ENCODE measurements at places on chromosomes 5 and 9. TPM values are rescaled to one million over a fixed set of nuclear protein-coding genes. Genes with fewer than 3 reads are reported as not detected.

The LIFR gene
- total RNA-seq = 0.10 TPM

The CMYA5 gene
- 0.15 TPM for total RNA-seq

The CDKN2B-AS1 gene
- 1.2 TPM for total RNA-seq

The OR1J2 gene
- not detected for total RNA-seq

The ARL10 gene
- total RNA-seq = 22.3 TPM

GRCh38 chr5:161230221-161230620 is 316.3 kb downstream of the GABRB2 start:
- DNase-seq = no peak

DNA sequence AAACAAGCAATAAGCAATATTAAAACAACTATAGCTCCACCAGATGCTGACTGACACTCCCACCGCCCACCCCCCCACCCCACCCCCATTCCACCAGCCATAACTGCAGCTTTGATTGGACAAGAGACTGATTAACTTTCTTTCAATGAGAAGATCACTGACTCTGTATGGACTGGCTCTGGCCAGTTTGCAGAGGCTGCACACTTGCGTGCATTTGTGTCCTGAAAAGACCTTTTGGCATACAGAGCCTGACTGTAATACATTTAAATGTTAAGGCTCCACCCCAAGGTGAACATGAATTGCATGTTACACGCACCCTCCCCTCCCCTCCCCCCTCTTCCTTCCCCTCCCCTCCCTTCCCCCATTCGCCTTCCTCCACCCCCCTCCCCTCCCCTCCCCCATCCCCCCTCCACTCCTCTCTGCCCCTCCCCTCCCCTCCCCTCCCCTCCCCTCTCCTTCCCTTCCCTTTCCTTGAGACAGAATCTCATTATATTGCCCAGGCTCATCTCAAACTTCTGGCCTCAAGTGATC is 31.1 kb downstream of the FGD3 start:
- no peak for DNase-seq

GRCh38 chr5:74587300-74587699 is 53.2 kb downstream of the ENC1 start:
- no peak for DNase-seq

- DNase-seq = no peak
These were observed 234.7 kb downstream of the HSPA4 start for GRCh38 chr5:133286483-133286882.

GRCh38 chr5:55604611-55605067 is 69.9 kb upstream of the PLPP1 start:
- DNase-seq = no peak

DNA sequence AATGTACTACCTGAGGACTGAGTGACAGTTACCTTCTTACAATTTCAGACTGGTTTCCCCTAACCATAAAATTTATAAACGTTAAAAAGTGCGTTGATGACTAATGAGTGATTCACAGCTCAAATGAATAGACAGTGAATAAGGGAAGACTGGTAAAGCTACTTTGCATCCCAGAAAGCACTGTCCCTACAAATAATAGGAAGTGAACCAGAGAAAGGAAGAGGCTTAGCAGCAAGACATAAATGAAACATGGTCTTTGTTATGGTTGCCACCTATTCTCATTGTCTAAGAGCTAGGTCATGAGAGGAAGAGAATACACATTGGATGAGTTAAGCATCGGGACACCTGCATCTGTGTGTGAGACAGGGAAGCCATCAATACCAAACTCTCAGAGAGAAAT is 849.2 kb downstream of the TAF11L14 start:
- no peak for DNase-seq

GRCh38 chr5:75265731-75266130 is 29.1 kb upstream of the ANKRD31 start:
- DNase-seq = no peak

- no peak for DNase-seq
These were observed 77.3 kb downstream of the BASP1 start for GRCh38 chr5:17294639-17295311.

DNA sequence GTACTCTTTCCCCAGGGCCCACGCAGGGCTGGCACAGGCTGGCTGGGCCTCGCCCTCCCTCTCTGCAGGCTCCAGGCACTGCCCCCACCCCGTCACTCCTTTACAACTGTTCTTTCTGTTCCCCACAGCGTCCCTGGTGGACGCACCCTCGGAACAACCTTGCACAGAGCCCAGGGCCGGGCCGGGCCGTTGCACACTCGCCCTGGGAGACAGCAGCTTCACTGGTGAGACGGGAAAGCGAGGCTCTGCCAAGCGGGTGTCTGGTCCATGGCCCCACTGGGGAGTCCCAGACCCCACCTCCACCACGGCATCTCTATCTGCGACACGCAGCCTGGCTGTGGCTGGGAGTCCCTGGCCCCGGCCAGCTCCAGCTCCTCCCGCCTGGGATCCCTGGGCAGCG is 18.4 kb upstream of the QSOX2 start:
- DNase-seq = no peak

GRCh38 chr5:133307275-133307674 is 255.5 kb downstream of the HSPA4 start:
- DNase-seq = no peak

GRCh38 chr9:88949425-88949824 is 41.8 kb upstream of the S1PR3 start:
- no peak for DNase-seq

- DNase-seq = peak; percentile 34
These were observed 54.4 kb downstream of the GNAQ start for GRCh38 chr9:77977210-77977611.

- no peak for DNase-seq
These were observed 9.4 kb downstream of the OR2V2 start for GRCh38 chr5:181156758-181157157.

DNA sequence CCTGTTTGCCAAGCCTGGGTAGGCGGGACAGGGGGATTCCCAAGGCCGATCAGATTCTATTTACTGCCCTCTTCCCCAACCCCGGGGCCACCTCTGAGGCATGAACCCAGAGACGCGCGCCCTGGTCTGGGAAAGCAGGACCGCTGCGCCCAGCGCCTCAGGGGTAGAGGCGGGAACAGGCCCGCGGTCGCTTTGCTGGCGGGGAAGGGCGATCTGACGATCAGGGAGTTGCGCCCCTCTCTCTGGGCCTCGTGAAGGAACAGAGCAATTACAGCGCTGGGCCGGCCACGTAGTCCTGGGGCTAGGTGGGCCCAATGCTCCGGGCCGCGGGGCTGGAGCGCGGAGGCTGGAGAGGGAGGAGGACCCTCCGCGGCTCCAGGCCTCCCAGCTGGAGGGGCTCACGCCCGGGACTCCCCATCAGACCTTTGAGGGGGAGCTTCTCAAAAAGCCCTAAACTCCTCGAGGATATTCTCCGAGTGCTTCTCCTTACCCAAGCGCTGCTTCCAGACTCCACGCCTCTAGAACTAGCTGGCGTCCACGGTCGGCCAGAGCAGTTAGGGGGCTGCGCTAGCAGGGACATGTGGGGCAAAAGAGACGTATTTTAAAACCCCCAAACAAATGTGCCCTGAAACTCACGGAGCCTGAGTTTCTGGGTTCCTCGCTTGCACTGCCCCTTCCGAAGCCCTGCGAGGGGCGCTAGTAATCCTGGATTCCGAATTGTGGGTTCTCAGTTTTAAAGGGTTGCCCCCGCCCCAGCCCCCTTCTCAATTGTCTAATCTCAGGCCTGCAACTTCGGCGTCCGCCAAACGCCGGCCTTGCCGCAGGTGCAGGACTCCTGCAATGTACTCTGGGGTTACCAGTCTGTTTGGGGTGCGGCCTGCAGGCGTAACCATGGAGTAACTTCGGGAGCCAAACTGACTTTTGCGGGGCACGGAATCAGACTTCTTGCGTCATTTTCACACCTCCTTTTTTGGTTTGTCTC is 57.6 kb downstream of the TMEM174 start:
- no peak for DNase-seq

DNA sequence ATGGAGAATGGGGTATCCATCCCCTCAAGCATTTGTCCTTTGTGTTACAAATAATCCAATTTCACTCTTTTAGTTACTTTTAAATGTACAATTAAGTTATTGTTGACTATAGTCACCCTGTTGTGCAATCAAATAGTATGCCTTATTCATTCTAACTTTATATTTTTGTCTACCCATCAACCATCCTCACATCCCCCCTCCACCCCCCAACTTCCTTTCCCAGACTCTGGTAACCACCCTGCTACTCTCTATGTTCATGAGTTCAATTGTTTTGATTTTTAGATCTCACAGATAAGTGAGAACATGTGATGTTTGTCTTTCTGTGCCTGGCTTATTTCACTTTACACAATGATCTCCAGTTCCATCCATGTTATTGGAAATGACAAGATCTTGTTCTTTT is 15.4 kb upstream of the RANBP17 start:
- no peak for DNase-seq

DNA sequence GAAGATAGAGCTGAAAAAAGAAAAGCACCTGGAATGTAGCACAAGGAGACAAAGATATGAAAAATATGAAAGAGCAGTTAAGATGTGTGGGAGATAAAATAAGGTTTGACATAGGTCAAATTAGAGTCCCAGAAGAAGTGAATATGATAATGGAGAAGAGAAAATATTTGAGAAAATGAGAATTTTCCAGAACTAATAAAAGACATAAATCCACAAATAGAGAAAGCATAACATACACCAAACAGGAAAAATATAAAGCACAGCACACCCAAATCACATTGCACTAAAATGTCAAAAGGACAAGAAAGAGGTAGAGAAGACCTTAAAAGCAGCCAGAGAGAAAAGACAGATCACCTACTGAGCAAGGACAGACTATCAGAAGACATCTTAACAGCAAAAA is 43.4 kb downstream of the IPPK start:
- no peak for DNase-seq

DNA sequence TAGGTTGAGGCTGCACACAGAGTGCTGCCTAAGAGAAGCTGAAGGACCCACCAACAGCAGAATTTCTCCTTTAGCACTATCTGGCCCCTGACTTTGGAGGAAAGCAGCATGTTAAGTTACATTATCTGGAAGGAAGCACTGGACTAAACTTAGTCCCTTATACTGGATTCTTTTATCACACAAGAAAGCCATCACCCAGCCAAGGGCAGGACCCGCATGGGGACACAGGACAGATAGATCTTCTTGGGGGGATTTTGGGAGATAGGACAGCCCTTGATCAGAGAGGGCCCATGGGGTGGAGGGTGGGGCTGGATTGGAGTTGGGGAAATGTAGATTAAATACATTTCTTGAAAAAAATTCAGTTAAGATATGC is 14.4 kb downstream of the ANKRD33B start:
- DNase-seq = no peak

DNA sequence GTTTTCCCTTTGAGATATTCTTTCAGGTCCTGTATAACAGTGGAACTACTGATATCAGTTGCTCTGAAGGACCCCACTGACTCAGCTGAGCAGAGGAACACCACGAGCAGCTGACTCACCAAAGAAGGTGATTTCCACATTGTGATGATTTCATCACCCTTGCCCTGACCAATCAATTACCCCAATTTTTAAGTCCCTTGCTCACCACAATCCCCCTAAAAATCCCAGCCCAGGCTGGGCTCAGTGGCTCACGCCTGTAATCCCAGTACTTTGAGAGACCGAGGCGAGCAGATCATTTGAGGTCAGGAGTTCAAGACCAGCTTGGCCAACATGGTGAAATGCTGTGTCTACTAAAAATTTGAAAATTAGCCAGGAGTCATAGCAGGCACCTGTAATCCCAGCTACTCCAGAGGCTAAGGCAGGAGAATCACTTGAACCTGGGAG is 125.3 kb upstream of the ABCA1 start:
- DNase-seq = peak; percentile 6

- no peak for DNase-seq
These were observed 1.5 kb downstream of the FCN1 start for GRCh38 chr9:134916161-134916665.

DNA sequence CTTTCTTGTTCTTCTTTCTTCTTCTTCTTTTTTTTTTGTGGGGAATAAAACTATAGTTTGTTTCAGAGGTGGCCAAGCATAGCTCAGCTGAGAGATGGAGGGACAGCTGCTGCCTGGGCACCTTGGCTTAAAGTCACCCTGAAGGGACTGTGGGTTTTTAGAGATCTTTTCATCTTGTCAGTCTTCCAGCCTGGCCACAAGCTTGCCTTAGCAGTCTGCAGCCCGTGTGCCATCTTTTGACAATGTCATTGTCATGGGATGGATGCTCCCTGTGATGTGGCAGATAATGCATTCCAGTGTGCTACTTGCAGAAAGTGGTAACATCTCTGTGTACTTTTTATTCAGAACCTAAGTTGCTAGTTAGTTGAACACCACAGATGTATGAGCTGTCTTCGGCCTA is 280.8 kb downstream of the FANCC start:
- DNase-seq = no peak

DNA sequence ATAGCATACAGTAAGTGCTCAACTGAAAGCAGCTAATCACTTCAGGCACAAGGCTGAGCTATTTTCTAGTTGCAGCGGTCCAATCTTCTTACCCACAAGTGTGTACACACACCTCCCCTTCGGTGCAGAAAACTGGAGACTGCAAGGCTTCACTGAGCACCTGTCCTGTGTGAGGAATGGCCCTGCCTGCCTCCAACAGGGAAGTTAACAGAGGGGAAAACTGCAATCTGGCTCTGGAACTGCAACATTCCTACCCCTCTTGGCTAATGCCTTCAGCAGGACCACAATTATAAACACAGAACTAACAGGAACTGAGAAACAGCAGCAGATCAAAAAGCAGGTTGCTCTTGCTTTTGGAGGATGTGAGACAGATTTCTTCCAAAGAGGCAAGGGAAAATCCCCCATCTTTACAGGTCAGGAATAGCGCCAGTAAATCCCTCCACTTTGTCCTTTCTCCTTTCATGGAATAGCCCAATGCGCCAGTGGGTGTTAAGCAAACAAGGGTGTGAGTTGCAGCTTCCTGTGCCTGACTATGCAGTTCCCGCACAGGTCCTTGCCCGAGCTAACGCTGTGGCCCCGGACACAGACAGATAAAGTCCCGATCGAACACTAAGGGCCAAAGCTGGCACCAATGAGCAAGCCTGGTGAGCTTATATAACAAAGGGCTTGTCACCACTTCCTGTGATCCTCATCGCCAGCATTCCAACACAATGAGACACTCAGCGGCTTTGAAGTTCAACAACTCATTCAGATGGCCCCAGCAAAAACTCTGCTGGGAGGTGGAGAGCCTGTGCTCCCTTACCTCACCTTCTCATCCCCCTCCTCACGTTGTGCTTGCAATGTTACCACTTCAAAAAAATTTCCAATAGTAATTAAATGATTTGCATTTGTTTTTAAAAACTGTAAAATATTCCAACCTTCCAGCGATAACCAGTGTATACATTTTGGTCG is 21.5 kb downstream of the SHB start:
- no peak for DNase-seq

- no peak for DNase-seq
These were observed 14.9 kb downstream of the PFDN1 start for GRCh38 chr5:140287801-140288521.

Data from activated T-helper 1 cell treated with anti-CD3 and anti-CD28 coated beads, Interleukin-12 subunit alpha, Interleukin-12 subunit beta, Interleukin-2, Interleukin-4 antibody, amounts not matched to agents 30 ng/mL and 10 ng/mL and 1 ng/mL, durations not matched to agents 14 hours and 24 hours and 36 hours (primary cell).